ENCODE measurements at places on chromosomes 6 and 20.

GRCh38 chr6:136979206-136979605 lies 57.1 kb downstream of the SLC35D3 start:
- DNase-seq, result no peak

- DNase-seq, result no peak
Observed at GRCh38 chr6:39495640-39496039, 173.1 kb upstream of the KCNK16 start.

- DNase-seq, result no peak
Observed at GRCh38 chr6:3835055-3835731, 14.0 kb upstream of the FAM50B start.

DNA sequence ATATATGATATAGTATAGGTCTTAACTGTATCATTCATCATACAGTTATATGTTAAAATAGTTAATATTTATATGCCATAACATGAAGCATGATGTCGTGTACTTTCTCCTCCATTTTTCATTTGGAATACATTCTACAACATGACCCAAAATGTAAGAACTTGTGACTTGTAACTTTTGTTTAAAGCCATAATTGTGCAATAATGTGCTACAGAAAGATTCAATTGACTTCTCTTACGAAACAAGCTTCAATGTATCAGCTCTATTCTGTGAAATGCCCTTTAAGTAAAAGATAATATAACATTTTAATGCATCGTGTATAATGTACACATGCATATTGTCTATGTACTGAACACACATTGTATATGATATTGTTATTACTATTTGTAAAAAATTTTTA lies 76.7 kb upstream of the FABP7 start:
- no peak for DNase-seq

DNA sequence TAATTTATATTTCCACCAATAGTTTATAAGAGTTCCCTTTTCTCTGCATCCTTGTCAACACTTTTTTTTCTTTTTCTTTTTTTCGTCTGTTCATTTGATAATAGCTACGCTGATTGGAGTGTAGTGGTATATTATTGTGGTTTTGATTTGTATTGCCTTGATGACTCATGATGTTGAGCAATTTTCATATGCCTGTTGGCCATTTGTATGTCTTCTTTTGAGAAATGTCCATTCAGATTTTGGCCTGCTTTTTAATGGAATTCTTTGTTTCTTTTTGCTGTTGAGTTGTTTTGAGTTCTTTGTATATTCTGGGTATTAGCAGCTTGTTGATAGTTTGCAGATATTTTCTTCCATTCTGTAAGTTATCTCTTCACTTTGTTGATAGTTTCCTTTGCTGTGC lies 773.4 kb downstream of the KIF16B start:
- no peak for DNase-seq

DNA sequence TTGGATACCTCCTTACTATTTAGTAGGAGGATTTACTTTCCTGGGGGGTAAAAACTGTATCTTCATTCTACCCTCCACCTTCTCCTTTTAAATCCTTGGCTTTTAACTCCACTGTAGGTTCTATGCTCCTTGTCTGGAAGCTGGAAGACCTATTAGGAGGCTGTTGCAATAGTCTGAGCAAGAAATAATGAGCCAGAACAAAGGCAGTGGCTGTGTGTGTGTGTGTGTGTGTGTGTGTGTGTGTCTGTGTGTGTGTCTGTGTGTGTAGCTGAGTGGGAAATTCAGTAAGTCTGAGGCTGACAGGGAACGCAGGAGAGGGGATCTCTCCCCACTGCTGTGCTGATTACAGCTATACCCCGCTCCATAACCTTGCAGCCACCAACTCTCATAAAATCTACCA lies 35.8 kb downstream of the HTR1E start:
- DNase-seq, result no peak

GRCh38 chr6:16849280-16849987 lies 88.2 kb upstream of the ATXN1 start:
- peak; percentile 59 for DNase-seq

DNA sequence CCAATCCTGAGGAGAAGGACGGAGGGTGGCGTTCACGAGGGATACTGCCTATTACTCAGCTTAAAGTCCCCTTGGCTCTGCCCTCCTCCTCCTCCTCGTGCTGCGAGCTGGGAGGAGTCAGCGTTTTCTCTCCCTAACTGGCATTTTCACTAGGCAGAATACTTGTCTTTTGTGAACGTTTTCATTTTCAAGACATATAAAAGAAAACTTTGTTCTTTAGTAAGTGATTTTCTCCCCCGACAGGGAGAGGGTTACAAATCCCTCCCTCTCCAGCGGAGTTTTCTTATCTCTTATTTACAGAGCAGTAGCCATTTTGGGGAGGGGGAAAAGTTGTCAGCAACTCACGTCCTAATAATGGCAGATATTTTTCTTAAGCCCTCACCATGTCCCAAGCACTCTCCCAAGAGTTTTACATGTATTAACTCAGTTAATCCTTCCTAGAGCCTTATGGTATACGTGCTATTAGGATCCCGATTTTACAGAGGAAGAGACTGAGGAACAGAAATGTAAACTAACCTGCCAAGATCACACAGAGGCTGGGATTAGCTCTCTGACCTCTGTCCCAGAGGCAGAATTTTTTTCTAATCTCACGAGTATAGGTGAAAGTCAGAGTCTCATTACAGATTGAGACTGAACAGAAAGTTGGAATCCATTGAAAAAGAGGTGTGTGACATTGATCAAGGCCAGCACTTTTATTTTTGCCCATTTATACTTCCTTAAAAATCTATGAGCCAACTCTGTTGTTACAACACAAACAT lies 30.0 kb upstream of the ZNF217 start:
- peak; percentile 91 for DNase-seq

GRCh38 chr20:38585404-38586180 lies 4.6 kb downstream of the ADIG start:
- no peak for DNase-seq

DNA sequence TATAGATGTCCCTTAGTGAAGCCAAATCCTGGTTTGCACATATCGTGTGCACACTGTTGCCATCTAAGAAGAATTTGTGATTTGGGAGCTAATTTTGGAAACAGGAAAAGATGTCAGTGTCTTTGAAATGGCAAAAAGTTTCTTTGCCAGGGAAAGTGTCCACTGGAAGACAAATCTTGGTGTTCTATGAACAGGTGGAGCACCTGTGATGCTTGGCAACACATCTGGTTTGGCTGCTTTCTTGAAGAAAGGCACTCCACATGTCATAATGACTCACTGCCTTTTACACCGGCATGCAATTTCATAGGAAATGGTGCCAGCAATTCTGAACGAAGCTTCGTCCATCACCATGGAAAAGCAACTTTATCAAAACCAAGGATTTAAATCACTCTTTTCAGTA lies 1040.0 kb upstream of the MAP3K7 start:
- DNase-seq, result no peak

GRCh38 chr6:71412559-71413140 lies 124.0 kb downstream of the OGFRL1 start:
- DNase-seq, result no peak

GRCh38 chr6:13411484-13411883 lies 75.9 kb downstream of the GFOD1 start:
- DNase-seq, result no peak

- DNase-seq, result no peak
Observed at GRCh38 chr6:122069932-122070331, 329.5 kb upstream of the HSF2 start.

DNA sequence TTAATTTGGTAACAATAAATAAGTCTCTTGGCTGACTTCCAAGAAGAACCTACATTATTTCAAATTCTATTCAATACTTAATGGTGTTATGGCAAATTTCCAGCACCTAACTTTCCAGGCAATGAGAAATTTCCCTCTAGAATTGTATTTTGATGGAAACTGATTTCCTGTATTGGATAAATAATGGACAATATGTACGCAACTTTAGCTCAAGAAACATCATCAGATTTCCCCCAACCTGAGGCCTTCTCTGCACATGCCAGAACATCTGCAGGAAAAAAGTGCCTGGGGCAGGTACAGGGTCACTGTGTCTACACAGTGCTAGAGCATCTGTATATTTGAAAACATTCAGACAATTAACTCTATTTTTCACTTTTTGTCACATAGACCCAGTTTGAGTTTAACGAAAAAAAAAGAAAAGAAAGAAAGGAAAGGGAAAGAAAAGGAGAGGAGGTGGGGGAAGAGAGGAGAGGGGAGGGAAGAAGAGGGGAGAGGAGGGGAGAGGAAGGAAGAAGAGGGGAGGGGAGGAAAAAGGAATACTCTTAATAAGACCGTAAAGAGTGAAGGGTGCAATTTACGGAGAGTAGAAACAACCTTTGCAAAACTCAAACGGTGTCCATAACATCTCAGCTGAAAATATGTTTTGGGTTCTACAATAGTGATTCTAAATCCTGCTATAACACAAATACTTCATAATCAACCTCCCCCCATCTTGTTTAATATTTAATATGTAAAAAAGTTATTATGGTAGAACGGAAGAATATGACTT lies 130.0 kb downstream of the TSHZ2 start:
- DNase-seq, result peak; percentile 58

GRCh38 chr6:101146389-101146788 lies 247.1 kb upstream of the GRIK2 start:
- peak; percentile 6 for DNase-seq

DNA sequence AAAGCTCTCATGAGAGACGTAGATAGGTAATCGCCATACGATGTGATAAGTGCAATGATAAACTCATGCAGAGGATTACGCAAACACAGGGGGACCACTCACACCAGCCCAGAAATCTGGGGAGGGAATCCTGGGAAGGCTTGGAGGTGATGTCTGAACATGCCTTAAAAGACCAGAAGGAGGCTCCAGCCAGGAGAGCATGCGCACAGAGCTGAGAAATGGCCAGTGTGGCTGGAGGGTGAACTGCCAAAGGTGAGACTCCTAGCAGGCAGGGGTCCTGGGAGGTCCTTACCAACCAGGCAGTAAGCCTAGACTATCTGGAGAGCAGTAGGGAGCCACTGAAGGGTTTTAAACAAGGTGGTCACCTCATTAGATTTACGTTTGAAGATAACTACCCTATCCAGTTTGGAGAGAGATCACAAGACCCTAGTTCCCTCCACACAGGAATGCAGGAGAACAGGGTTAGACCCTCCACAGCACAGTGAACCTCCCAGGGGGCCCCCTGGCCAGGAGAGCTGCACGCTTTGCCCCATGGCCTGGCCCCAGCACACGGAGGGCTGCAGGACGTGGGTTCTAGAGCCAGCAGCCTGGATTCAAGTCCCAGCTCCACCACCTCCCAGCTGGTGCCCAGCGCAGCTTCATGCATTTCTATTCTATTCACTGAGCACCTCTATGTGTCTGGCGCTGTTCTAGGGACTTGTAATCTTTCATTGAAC lies 13.1 kb downstream of the MDFI start:
- no peak for DNase-seq

GRCh38 chr6:126967296-126968005 lies 151.0 kb upstream of the RSPO3 start:
- DNase-seq, result peak; percentile 57

DNA sequence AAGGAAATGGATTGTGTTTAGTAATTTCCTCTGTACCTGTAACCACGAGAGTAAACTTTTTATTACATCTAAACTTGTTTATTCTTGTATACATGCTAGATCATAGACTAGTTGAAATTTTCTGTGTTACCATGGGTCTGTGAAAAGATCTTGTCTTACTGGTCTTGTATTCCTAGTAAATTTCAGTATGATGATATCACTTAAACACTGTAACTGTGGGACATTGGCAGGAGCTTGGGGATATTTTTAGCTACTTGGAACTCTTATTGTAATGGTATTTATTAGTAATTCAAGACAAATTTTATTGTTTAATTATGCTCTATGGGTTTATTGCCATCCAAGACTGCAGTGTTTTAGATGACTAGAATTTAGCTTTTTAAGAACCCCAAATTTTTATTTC lies 25.9 kb upstream of the TULP4 start:
- DNase-seq, result peak; percentile 87

- DNase-seq, result peak; percentile 31
Observed at GRCh38 chr20:14879839-14880238, 542.4 kb upstream of the FLRT3 start.

DNA sequence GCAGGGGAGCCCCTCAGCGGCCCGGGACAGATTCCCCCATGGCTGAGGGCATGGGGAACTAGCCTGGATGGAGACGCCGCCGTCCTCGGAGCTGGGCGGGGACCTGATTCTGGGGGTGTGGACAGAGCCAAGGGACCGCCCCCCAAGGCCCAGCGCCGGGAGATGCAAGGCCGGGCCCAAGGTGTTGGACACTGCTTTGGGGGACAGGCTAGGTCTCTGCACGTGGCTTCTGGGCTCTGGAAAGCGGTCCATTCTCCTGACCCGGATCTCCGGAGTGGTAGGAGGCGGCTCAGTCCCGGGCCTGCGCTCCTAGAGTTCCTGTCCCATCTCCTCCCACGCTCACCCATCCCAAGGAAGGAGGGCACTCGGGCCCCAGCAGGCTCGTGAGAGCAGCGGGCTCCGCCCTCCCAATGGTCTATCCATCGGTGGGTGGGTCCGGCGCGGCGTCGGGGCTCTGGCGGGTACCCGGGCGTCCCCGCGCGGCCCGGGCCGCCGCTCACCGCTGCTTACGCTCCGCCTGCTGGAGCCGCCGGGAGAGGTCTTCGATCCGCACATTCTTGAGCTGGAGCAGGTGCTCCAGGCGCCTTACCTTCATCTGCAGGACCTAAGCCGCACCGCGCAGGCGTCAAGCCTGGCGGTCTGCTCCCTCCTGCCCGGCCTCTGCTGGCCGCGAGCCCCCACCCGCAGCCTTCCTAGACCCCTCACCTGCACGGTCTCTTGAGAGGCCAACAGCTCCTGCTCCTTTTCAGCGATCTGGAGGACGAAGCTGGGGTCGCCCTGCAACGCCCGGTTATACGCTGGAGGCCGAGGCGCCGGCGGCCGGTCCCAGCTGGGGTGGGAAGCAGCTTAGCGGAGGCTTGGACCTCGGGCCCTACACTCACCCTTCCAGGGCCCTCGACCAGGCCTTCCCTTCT lies 3.3 kb downstream of the SPEF1 start:
- DNase-seq, result peak; percentile 50

DNA sequence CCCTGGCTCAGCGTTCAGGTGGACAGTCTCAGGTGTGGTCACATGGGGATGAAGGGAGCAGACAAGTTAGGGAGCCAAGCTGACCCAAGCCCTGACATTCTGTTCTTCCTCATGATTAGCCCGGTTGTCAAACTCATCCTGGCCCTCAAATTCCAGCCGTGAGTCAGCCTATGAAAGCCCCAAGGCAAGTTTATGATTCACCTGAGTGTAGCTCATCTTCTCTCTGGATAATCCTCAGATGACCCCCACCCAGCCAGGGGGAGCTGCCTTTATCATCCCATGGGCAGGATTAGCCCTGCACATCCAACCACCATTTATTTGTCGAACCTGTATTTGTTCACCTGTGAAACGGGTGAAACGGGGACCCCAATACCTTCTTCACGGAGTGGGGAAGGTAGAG lies 161.9 kb downstream of the DHX35 start:
- no peak for DNase-seq

DNA sequence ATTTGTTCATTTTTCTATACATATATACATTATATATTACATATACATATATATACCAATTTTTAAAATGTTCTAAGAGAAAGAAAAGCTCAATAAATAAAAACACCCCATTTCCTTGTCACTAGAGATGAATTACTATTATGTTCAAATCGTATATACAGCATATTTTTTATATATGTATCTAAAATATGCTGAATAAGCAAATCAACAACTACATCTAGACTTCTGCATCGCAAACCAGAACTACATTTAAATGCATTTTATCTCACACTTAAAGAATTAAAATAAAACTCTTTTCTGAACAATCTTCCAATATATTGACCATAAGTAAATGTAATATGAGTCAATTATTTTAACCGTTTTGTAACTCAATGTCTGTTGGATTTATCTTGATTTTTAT lies 133.9 kb downstream of the LAMA2 start:
- no peak for DNase-seq

All from muscle of leg (tissue), 16 donors.